Left renal pelvis (tissue), 4 donors: ENCODE measurements at places on chromosomes 16 and 17. TPM values are rescaled to one million over a fixed set of nuclear protein-coding genes. Genes with fewer than 3 reads are reported as not detected.
A peak's percentile ranks its signal among the peaks of the same experiment; 100 is the strongest.

DNA sequence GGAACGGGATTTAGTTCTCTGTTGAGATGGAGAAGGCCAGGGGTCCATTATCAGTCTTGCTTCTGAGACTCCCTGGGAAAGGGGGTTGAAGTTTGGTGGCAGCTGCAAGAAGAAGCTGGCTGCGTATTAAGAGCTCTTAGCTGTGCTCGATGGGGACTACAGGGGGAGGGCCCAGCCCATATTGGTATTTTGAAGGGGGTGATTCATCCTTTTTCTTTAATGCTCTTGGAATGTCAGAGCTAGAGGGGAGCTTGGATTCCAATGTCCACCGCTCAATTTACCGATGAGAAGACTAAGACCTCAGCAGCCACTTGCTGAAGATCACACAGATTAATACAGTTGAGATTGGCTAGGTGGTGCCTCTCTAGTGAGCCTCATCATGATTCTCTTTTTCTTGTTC lies 5.0 kb downstream of the NOG start:
- no peak for DNase-seq

DNA sequence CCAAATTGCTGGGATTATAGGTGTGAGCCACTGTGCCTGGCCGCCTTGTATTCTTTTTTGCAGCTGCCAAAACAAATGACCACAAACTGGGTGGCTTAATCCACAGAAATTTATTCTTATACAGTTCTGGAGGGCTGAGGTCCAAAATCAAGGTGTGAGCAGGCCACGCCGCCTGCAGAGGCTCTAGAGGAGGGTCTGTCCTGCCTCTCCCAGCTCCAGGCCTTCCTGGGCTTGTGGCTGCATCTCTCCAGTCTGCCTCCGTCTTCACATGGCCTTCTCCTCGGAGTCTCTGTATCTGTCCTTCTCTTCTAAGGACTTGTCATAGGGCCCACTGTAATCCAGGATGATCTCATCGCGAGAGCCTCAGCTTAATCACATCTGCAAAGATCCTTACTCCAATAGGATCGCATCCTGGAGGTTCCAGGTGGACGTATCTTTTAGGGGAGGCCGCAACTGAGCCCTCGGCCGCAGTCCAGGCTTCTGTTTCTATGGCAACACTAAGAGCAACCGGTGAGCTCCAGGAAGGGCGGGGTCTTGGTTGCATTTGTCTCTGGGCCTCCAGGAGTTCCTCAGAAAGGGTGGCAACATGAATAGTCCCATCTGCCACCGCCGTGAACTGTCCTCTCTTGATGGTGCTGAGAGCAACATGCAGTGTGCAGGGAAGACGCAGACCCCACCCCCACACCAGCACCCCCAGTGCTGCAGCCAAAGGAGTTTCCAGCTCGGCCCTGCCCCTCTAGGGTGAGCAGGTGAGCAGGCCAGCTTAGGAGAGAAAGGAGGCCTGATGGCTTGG lies 29.5 kb upstream of the CREBBP start:
- DNase-seq = no peak

GRCh38 chr17:28855336-28855679 lies 492 bp downstream of the ERAL1 start:
- no peak for DNase-seq

DNA sequence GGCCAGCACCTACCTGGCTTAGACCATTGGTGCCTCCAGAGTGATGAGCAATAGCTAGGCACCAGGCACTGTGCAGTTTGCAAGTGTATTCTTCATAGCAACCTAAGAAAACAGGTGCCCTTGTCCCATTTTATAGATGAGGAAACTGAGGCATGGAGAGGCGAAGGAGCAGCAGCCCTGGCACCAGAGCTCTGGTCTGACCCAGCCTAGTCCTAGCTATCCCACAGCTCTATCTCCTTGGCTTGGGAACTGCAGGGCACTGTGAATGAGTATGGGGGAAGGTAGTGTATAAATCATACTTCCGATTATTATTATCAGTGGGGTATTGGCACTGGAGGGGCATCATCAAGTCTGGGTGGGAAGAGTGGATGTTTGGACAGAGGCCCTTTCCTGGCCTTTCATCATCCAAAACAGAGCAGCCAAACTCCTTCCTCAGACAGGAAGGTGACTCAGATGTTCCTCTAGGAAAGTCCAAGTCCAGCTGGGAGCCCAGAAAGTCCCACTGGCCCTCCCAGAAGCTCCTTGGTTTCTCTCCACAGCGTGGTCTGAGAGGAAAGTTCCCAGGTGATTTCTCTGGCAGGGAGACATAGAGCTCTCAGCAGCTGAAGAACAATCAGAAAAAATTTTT lies 32.0 kb upstream of the PLLP start:
- no peak for DNase-seq

DNA sequence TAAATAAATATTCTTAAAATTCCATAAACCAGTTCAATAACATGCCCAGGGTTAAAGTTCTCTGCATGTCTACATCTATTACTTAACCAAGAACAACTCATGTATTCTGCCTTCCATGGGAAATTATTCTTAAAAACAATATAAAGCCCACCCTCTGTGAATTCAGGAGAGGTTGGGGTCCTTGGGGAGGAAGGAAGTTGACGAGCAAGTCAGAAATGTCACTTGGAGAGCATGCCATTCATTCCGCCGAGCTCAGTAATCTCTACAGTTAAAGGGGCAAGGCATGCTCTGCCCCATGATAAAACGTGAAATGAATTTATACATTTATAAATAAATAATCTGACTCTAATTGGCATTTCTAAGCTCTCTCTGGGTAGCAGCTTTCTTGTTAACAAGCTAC lies 405.1 kb downstream of the TOX3 start:
- no peak for DNase-seq

- DNase-seq = no peak
Observed at GRCh38 chr17:28041844-28042656, 427 bp upstream of the NLK start.

DNA sequence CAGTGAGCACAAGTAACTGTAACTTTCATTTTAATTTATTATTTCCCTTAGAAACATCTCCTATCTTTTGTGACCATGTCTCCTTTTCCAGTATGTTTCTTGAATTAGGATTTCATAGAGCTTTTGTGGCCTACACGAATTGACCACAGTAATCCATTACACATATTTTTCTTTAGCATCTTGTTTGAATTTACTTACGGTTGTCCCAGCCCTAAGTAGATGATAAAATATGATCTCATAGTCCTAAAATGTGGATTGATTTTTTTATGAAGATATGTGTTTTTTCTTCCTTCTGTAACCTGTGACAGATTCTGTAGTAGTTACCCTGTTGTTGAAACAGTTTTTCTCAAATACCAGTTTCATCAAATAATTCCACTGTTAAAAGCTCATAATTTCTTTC lies 61.5 kb downstream of the NF1 start:
- DNase-seq = no peak

DNA sequence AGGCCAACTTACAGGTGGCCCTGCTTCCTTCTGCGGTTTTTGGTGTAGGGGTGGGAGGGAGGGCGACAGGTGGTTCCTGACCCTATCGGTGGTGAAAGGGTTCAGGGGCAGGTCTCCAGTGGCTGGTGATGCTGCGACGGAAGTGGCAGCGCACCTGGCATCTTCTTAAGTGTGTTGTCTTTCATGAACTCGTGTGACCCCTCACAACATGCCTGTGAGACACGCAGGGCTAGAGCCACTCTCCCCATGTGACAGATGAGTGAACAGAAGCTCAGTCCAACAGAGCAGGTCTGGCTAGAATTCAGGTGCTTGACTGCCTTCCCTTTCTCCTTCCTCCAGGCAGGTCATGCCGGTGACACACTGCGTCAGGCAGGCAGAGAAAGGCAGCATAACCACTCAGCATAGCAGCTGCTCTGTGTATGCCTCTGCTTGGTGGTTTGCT lies 8.0 kb downstream of the TNFAIP1 start:
- no peak for DNase-seq

DNA sequence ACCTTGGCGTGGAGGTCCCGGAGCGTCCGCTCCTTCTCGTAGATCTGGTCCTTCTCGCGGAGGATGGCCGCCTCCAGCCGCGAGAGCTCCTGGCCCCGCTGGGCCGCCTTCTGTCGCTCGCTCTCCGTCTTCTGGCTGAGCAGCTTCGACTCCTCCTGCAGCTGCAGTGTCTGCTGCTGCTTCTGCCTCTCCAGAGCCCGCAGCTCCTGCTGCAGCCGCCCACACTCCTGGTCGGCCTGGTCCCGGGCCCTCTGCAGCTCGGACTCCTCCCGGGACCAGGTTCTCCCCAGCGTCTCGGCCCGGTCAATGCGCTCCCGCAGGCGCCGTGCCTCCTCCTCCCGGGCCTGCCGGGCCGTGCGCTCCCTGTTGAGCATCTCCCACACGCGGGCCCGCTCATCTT lies 7.6 kb downstream of the CDK3 start:
- DNase-seq = no peak

DNA sequence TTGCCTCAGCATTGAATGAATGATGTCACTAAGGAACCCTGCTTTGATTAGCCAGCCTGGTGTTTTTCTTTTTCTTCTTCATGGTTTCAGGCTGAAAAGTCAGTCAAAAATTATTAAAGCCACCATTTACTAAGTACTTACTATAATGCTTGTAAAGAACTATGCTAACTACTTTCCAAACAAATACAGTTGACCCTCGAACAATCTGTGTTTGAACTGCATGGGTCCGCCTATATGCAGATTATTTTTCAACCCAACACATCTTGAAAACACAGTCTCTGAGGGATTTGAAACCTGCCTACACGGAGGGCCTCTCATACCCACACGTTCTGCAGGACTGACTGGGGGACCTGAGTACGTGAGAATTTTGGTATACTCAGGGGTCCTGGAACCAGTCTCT lies 136.3 kb downstream of the PARN start:
- DNase-seq = no peak

GRCh38 chr16:62135911-62136310 lies 99.7 kb upstream of the CDH8 start:
- DNase-seq = no peak

GRCh38 chr17:83053739-83054451 lies 25.5 kb upstream of the METRNL start:
- no peak for DNase-seq

GRCh38 chr16:11280616-11281522 lies at the start of gene PRM1:
TSS of gene PRM1 (minus strand) at chr16:11281330. CDS start at chr16:11281238, 92 bp downstream.
- no peak for DNase-seq

DNA sequence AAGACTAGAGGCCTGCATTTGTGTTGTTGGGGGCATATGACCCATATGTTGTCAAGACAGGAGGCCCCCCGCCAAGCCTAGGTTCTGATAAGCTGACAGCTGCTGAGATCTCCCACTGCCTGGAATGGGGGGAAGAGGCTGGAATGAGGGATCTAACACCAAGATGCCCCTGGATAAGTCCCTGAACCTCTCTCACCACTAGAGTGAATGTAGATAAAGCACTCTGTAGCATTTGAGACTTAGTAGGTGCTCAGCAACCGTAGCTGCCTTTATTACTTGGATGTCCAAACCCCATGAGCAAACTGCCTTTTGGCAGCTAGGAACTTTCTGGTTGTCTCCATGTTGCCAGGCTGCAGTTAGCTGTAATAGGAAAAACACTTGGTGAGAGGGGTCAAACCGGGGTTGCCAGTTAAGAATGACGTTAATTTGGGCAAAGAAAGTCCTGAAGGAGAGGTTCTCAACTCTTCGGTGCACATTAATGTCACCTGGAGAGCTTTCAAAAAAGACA lies 4.4 kb upstream of the RASL10B start:
- no peak for DNase-seq

- no peak for DNase-seq
Observed at GRCh38 chr16:55955424-55955823, 80.3 kb upstream of the CES5A start.

- no peak for DNase-seq
Observed at GRCh38 chr16:69348222-69348621, 3.4 kb downstream of the TMED6 start.

GRCh38 chr16:88853325-88853941 lies 3.3 kb downstream of the GALNS start:
- DNase-seq = no peak

- DNase-seq = peak; percentile 51
Observed at GRCh38 chr16:57045694-57046381, 46.5 kb upstream of the CPNE2 start.

GRCh38 chr16:13944816-13945215 lies 24.9 kb downstream of the ERCC4 start:
- no peak for DNase-seq

GRCh38 chr16:54936201-54936978 lies 5.7 kb downstream of the IRX5 start:
- DNase-seq = no peak

GRCh38 chr16:88208112-88208511 lies 174.6 kb upstream of the ZNF469 start:
- no peak for DNase-seq

- peak; percentile 29 for DNase-seq
Observed at GRCh38 chr16:84062734-84063640, 20.4 kb upstream of the SLC38A8 start.

- no peak for DNase-seq
Observed at GRCh38 chr16:57184887-57185445, 873 bp downstream of the PSME3IP1 start.

DNA sequence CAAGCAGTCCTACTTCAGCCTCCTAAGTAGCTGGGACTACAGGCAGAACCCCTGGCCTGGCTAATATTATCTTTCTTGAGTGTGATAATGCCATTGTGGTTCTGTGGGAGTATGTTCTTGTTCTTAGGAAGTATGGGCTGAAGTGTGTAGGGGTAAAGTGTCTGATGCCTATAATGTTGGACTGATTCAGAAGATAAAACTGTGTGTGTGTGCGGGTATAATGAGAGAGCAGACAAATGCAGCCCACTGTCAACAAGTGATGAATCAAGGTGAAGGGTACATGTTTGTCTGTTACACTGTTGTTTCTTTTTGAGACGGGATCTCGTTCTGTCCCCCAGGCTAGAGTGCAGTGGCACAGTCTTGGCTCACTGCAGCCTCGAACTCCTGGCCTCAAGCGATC lies 127.5 kb downstream of the CLEC16A start:
- no peak for DNase-seq

DNA sequence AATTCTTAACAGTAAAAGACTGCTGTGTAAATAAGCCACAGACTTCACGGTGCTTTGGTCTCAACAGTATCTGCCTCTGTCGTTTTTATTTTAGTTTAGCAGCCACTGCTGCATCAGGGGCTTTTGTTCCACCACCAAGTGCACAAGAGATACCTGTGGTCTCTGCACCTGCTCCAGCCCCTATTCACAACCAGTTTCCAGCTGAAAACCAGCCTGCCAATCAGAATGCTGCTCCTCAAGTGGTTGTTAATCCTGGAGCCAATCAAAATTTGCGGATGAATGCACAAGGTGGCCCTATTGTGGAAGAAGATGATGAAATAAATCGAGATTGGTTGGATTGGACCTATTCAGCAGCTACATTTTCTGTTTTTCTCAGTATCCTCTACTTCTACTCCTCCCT lies 7.9 kb downstream of the HERPUD1 start:
- no peak for DNase-seq

GRCh38 chr17:76585649-76586593 lies at the start of gene ST6GALNAC2:
TSS of gene ST6GALNAC2 (minus strand) at chr17:76585860. CDS start at chr17:76585808, 52 bp downstream.
- no peak for DNase-seq

GRCh38 chr17:76438906-76439305 lies 14.0 kb downstream of the UBE2O start:
- DNase-seq = no peak

SRCAP gene
- 34.6 TPM for polyA plus RNA-seq

HBM gene
- polyA plus RNA-seq = 1.6 TPM

MT4 gene
- not detected for polyA plus RNA-seq

NXPH3 gene
- polyA plus RNA-seq = 1.1 TPM

CBX2 gene
- polyA plus RNA-seq = 33.3 TPM

HES7 gene
- polyA plus RNA-seq = not detected

CMTM2 gene
- polyA plus RNA-seq = 0.42 TPM

SLC13A2 gene
- 13.9 TPM for polyA plus RNA-seq

RUNDC3A gene
- polyA plus RNA-seq = 2.2 TPM

GGT6 gene
- polyA plus RNA-seq = 0.19 TPM

ODAD4 gene
- 6.8 TPM for polyA plus RNA-seq

ALDH3A2 gene
- polyA plus RNA-seq = 97.8 TPM

CCL8 gene
- not detected for polyA plus RNA-seq

KRT40 gene
- polyA plus RNA-seq = not detected

IRX3 gene
- 23.1 TPM for polyA plus RNA-seq

FBXL19 gene
- 18.5 TPM for polyA plus RNA-seq

TM4SF5 gene
- 0.73 TPM for polyA plus RNA-seq
